ENCODE measurements at places on chromosomes 2 and 18. TPM values are rescaled to one million over a fixed set of nuclear protein-coding genes. Genes with fewer than 3 reads are reported as not detected.

DNA sequence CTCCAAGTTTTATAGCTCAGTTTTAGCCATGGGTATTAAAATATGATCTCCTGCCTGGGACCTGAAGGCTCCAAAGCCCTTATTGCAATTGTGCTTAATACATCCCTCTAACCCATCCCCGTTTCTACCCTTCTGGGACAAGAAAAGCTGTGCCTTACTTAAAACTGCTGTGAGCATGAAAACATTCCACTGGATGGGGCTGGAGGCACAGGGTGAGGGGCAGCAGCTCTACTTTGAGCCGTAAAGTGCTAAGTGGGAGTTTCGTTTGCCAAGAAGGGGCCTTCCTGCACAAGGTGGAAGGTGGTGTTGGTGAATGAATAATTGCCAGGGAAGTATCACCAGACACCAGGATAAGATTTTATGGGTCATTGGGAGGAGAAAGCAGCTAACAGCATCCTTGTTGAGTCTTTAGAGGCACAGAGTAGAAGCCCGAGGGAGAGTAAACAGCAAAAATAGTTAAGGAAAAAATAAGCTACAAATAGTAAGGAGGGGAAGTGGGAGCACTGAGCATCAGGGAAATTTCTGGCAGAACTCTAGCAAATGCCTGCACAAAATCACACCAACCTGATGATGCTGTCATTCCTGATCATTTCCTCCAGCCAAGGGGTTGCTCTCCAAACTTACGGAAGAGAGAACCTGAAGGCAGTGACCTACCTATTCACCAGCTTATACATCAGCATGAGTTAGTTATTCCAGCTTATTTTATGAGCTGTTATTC is 218.4 kb downstream of the MREG start:
- no peak for DNase-seq

CREB1 gene
- 38.3 TPM for total RNA-seq

DNA sequence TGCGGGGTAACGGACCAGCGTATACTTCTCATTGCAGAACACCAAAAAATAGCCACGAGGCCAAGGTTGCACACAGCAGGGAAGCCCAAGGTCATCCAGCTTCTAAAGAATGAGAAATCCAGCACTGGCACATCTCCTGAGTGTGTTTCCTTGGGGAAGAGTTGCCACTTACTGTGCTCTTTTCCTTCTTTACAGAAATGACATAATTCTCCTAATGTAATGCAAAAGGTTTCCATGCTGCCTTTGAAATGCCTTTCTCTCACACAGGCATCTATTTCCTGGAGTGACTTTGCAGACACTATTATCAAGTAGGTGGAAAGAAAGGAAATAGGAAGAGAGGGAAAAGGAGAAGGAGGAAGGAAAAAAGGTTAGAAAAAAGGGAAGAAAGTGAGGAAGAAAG is 862.1 kb upstream of the CELF4 start:
- DNase-seq: no peak

RAB12 gene
- total RNA-seq: 43.4 TPM

GRCh38 chr2:239092571-239093294 is 244.8 kb downstream of the TWIST2 start:
- no peak for DNase-seq

GRCh38 chr2:176446718-176447414 is 177.6 kb downstream of the MTX2 start:
- peak; percentile 53 for DNase-seq

PKDCC gene
- total RNA-seq: 1.5 TPM

NYAP2 gene
- not detected for total RNA-seq

SCN1A gene
- not detected for total RNA-seq

GRCh38 chr2:233822781-233823730 is 31.3 kb downstream of the HJURP start:
- DNase-seq: no peak

DNA sequence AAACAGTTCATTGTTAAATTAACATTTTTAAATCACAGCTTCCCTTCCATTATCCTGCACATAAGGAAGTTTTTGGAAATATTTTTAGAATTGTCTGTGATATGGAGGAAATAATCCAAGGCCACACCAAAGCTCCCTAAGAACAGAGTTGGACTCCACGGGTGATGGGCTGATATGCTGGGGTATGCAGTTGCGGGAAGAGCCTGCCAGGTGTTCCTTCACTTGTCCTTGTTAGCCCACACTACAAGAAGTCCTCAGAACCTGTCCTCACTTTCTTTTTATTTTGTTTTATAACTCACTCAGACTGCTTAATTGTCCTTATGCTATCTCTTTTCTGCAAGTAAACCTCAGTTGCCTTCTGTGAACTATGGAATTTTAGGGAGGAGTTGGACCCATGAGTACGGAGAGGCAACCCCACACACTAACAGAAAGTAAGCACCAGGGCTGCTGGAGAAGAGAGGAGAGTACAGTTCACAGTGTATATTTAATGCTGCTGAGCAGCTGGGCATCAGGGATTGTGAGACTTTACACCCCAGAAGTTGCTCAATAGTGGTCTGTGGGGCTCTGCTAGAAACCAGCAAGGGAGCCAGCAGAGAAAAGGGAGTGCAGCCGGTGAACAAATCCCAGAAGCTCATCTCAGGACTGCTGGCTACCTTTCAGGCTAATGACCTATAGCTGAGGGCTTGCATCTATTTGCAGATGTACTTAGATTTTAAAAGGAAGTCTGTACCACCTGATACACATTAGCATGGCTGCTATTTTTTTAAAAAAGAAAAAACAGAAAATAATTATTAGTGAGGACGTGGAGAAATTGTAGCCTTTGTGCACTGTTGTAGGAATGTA is 280.1 kb upstream of the STON1 start:
- no peak for DNase-seq

DNA sequence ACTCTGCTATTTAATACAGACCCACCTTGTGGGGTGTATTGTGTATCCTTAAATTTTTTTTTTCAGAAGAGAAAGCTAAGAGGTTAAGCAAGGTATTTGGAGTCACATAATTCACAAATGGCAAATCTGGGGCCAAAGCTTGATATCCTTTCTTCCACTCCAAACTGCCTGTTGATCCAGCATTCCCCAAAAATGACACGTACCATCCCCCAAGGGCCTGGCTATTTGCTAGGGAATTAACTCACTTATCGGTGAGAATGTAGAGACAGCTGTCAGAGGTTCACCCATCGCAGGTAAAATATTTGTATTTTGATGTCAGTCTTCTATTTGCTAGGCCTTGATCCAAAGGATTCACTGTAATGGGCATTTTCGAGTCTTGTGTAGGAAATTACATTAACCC is 103.6 kb upstream of the FZD7 start:
- DNase-seq: no peak

ERMN gene
- total RNA-seq: not detected

GRCh38 chr2:28972778-28973335 is 8.2 kb upstream of the TOGARAM2 start:
- no peak for DNase-seq

GRCh38 chr2:207621501-207622039 is 3.6 kb downstream of the METTL21A start:
- no peak for DNase-seq

RBKS gene
- 1.1 TPM for total RNA-seq

DNA sequence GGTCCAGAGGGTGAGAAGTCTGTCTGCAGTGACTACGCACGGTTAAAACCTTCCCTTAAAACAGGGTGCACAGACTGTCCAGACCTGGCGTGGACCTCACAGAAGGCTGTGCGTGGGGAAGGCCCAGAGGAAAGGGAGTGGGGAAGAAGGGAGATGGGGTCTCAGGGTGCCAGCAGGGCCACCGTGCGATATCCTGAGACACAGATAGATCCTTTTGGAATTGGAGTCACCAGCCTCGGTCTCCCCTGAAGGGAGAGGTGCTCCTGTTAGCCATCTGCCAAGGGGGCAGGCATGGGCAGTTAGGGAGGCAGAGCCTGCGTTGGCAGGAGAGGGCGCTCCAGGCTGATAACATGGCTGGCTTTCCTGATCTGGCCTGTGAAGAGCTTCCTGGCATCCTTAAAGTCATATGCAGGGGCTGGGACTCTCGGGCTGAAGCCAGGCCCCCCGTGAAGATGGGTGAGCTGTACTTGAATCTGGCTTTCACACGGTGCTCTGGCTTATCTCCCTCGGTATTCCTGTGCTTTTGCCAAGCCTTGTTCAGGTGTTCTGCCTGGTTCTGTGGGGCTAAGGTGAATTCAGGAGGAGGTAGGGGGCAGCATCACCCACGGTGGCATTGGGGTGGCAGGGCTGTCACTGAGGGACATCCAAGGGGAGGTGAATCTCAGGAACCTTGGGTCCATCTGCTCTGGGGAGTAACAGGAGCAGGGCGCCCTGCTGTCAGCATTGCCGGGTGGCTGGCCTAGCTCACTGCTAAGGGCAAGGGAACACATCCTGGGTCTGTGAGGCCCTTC is 107.2 kb upstream of the SMAD2 start:
- peak; percentile 69 for DNase-seq

DNA sequence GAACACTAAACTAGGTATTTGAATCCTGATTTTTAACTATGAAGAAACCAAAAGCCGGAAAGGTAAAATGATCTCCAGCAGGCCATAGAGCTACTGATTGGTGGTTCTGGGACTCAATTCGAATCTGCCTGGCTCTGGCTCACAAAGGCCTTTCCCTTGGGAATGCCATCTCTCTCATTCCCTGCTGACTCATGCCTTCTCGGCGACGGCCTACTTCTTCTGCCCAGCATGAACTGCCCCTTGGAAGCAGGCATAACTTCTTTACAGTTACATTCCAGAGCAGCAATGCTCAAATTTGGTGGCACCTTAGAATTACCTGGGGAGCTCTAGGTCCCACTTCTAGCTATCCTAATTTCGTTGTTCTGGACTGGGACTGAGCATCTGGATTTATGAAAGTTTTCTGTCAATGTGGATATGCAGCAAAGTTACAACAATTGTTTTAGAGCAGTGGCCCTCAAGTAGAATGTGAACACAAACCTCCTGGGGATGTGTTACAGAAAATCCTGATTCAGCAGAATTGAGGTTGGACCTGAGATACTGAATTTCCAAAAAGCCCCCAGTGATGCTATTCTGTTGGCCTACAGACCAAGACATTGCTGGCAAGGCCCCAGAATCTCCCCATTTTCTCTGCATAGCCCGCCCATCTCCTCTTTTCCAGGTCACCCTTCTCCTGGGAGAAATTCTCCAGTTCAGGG is 261.1 kb downstream of the CNTNAP5 start:
- DNase-seq: no peak

GRCh38 chr2:67982956-67983355 is 79.8 kb downstream of the C1D start:
- no peak for DNase-seq

PLB1 gene
- 0.22 TPM for total RNA-seq

GRCh38 chr2:165499131-165499530 is 29.6 kb downstream of the CSRNP3 start:
- DNase-seq: no peak

RFTN2 gene
- total RNA-seq: 13.3 TPM

- DNase-seq: no peak
Observed at GRCh38 chr2:172965433-172966212, 110.0 kb upstream of the MAP3K20 start.

- DNase-seq: no peak
Observed at GRCh38 chr2:208984376-208985090, 439.3 kb upstream of the MAP2 start.

SLC9A4 gene
- total RNA-seq: not detected

DNA sequence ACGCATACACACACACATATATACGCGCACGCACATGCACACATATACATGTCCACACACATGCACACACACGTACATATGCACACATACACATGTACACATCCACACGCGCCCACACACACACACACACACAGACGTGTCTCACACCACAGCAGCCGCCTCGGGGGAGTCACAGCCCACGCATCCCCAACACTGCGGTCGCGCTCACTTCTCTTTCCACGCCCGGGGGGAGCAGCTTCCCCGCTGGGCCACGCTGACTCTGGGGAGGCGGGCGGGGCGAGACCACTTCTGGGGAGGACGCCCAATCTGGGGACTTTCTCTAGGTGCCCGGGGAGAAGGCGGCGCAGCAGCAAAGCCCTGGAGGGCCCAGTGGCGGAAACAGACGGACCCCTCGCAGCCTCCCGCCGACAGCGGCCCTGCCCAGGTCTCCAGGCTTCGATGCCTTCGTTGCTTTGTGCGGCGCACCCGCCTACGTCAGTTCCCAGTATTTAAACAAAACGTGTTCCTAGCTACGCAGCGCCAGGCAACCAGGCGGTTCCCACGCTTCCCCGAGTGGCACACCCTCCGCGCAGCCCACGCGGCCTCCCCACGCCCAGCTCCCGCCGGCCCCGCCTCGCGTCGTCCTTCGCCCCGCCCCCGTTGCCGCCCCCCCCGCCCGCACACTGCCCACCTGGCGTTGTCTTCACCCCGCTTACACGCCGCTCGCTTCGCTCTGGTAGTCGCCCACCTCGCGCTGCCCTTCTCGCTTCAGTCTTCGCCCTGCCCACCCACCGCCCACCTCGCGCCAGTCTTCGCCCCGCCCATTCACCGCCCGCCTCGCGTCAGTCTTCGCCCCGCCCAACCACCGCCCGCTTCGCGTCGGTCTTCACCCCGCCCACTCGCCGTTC is 810 bp upstream of the RBFA start:
- DNase-seq: peak; percentile 48

- no peak for DNase-seq
Observed at GRCh38 chr2:134148843-134149472, 104.9 kb upstream of the MGAT5 start.

DNA sequence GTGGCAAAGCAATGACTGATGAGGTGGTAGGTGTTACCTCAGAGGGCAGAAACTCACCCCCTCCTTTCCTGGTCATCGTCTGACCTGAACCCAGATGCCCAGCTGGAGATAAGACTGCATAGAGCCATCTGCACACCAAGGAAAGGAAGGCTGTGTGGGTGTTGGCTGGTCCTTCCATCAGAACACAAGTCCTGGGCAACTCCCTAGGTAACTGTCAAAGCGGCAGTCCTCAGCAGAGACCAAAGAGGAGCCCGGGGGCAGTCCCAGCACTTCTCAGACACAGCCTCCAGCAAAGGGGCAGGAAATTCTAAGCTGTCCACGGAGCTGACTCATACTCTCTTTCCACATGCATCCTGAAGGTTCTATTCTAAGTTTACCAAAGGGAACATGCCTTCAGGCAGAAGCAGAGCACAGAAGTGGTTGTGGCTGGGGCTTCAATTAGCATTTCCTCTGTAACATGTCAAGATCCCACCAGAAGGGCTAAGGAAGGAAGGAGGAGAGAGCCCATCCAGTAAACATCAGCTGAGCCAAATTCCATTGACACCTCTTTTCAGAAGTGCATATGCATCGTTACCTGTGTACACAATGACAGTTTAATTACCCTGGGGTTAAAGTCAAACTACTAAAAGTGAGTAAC is 54.7 kb downstream of the SPRED2 start:
- no peak for DNase-seq

GRCh38 chr2:35081001-35081621 is 1274.5 kb upstream of the CRIM1 start:
- DNase-seq: no peak

GRCh38 chr2:11683476-11683875 is 13.5 kb upstream of the NTSR2 start:
- DNase-seq: no peak

- no peak for DNase-seq
Observed at GRCh38 chr18:7940971-7941370, 373.9 kb downstream of the PTPRM start.

GRCh38 chr2:30679426-30680088 is 127.7 kb downstream of the CAPN13 start:
- peak; percentile 22 for DNase-seq
